ENCODE measurements at places on chromosomes 11 and 22. TPM values are rescaled to one million over a fixed set of nuclear protein-coding genes. Genes with fewer than 3 reads are reported as not detected.

DNA sequence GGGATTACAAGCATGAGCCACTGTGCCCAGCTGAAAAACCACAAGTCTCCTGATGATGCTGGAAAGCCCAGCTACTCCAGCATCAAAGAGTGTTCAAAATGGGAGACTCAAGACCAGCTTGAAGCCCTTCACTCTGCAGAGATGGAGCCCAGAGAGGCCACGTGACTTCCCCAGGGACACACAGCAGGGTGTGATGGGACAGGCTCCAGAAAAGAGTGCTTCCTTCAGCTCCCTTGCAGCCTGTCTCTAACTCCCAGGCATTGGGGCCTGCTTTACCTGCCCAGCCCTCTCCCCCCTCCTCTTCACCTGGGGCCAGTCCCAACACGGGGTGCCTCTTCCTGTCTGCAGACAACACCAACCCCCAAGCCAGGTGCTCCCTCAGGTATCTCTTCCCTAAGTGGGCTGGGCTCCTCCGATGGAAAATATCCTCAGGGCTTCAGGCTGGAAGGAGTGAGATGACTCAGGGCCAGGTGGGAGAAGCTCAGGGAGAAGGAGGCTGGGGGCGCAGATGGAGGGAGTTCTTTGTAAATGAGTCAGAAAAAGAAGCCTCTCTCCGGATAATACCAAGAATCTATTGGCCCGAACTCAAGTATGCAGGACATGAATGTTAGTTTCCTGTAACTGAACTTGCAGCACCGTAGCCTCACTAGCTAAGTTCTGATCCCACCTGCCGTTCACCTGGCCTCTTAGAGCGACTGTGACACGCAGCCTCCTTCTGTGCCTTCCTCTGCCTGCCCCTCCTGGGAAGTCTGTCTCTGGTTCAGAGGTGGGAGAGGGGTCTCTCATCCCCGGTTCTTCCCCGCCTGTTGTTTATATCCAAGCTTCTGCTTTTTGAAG lies 326.6 kb downstream of the MN1 start:
- DNase-seq = peak; percentile 24
- no peaks in the 10 kb centered on the region for H3K36me3 ChIP-seq
- peaks cover 6% of the 10 kb centered on the region for H3K4me1 ChIP-seq
- no peak overlapping the region for H3K4me3 ChIP-seq

LDLRAD3 gene
- total RNA-seq = 28.8 TPM

UCP3 gene
- 0.21 TPM for total RNA-seq

OR52N5 gene
- not detected for total RNA-seq

ADAMTS8 gene
- total RNA-seq = 2.3 TPM

- H3K27me3 ChIP-seq = no peaks in the 10 kb centered on the region
- DNase-seq = no peak
- H3K36me3 ChIP-seq = no peaks in the 10 kb centered on the region
- H3K4me3 ChIP-seq = no peak overlapping the region
Observed at GRCh38 chr11:31956310-31956709, 134.6 kb upstream of the RCN1 start.

- no peak for DNase-seq
- H3K36me3 ChIP-seq = no peaks in the 10 kb centered on the region
- no peaks in the 10 kb centered on the region for H3K27me3 ChIP-seq
- H3K4me1 ChIP-seq = no peaks in the 10 kb centered on the region
Observed at GRCh38 chr11:73117071-73117470, 25.0 kb downstream of the FCHSD2 start.

- H3K27ac ChIP-seq = no peak overlapping the region
- no peaks in the 10 kb centered on the region for H3K27me3 ChIP-seq
- DNase-seq = no peak
- H3K36me3 ChIP-seq = no peaks in the 10 kb centered on the region
- H3K4me1 ChIP-seq = no peaks in the 10 kb centered on the region
Observed at GRCh38 chr11:33923626-33924025, 31.8 kb upstream of the LMO2 start.

DHCR7 gene
- total RNA-seq = 24.1 TPM

DNA sequence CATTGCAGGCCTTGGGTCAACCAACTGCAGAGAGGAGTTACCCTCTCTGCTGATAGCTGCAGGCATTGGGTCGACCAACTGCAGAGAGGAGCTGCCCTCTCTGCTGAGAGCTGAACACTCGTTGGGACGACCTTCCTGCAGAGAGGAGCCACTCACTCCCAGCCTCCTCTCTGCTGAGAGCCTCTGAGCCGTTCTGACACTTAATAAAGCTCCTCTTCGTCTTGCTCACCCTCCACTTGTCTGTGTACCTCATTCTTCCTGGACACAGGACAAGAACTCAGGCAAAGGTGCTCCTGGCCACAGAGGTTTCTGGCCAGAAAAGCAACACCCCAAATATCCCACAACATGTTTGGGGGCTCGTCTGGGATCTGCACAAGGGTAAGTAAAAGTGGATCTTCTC lies 7.5 kb upstream of the PKP3 start:
- H3K27me3 ChIP-seq = no peaks in the 10 kb centered on the region
- H3K4me3 ChIP-seq = no peak overlapping the region
- H3K36me3 ChIP-seq = no peaks in the 10 kb centered on the region
- DNase-seq = no peak

- H3K27ac ChIP-seq = no peak overlapping the region
- no peaks in the 10 kb centered on the region for H3K36me3 ChIP-seq
- DNase-seq = no peak
- peaks cover 3% of the 10 kb centered on the region for H3K27me3 ChIP-seq
- no peak overlapping the region for H3K4me3 ChIP-seq
- peaks cover 4% of the 10 kb centered on the region for H3K4me1 ChIP-seq
Observed at GRCh38 chr11:79434283-79434682, 6.5 kb downstream of the TENM4 start.

DNA sequence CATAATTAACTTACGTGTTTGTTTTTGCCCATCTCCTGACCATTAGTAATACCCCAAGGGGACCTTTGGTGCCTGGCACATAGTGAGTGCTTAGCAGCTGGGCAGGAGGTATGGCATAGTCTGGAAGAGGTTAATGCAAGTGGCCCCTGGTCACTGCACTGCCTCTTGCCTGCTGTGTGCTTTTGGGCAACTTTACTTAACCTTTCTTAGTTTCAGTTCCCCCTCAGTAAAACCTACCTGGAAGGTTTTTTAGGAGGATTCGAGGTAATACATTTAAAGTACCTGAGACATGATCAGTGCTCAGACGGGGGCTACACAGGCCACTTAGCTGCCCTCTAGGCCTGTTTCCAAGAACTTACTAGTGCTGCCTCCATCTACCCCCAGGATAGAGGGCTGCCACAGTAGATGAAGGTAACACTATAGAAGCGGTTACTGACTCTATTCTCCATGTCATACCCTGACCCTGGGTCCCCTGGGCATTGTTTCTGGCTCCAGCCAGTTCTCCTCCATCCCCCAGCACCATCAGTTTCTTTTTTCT lies 3.3 kb downstream of the POLD4 start:
- no peaks in the 10 kb centered on the region for H3K36me3 ChIP-seq
- DNase-seq = no peak
- H3K27ac ChIP-seq = no peak overlapping the region
- no peak overlapping the region for H3K4me3 ChIP-seq
- peaks cover 14% of the 10 kb centered on the region for H3K4me1 ChIP-seq

DNA sequence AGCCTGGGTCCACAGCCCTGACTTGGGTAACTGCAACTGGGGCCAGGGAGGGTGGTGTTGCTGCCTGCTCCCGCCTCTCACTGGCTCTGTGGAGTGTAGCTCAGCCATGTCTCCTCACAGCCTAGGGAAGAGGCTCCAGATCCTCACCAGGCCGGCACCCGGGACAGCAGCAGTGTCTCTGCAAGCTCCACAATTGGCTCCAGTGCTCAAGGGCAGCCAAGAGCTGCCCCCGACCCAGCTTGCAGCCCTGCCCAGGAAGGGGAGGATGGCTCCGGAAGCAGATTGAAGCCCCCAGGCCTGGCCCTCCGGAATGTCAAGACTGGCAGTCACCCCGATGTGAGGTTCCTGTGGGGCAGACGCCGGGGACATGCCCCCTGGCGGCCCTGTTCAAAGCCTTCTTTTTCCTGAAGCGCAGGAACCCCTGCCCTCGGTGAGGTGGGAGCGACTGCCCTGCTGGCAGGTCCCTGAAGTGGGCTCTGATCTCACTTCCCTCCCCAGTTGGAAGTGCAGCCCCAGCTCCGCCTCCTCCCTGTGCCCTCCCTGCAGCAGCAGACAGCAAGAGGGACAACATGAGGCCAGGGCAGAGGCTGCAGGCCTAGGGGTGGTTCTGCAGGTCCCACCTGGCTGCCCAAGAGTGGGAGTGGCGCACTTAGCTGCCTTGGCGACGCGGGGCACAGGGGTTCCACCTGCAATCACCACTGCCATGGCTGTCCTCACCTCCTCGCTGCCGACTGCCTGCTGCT lies 816.2 kb upstream of the LUZP2 start:
- no peak overlapping the region for H3K27ac ChIP-seq
- H3K4me3 ChIP-seq = no peak overlapping the region
- H3K27me3 ChIP-seq = no peaks in the 10 kb centered on the region
- no peak for DNase-seq

GRCh38 chr11:45225961-45226871 lies 59.9 kb downstream of the SYT13 start:
- H3K4me3 ChIP-seq = no peak overlapping the region
- H3K36me3 ChIP-seq = no peaks in the 10 kb centered on the region
- no peak overlapping the region for H3K27ac ChIP-seq
- no peak for DNase-seq

MUC5AC gene
- not detected for total RNA-seq

Measured in uterus (tissue), 4 donors.